Diencephalon (tissue), 1 donor: ENCODE measurements at places on chromosomes 12 and 14. TPM values are rescaled to one million over a fixed set of nuclear protein-coding genes. Genes with fewer than 3 reads are reported as not detected.

Gene BCDIN3D
- total RNA-seq, result 6.2 TPM

Gene C12orf43
- 19.8 TPM for total RNA-seq

Gene CLEC1A
- 0.69 TPM for total RNA-seq

Gene GPRC5D
- total RNA-seq, result not detected

Gene VTI1B
- 57.0 TPM for total RNA-seq

Gene E2F7
- total RNA-seq, result 2.3 TPM
